ENCODE measurements at places on chromosomes 2 and 18.

- DNase-seq = no peak
Observed at GRCh38 chr18:70558371-70558770, 269.5 kb downstream of the SOCS6 start.

GRCh38 chr2:23387845-23388244, 2.9 kb downstream of the KLHL29 start:
- no peak for DNase-seq

GRCh38 chr2:96209011-96209728, 543 bp upstream of the STARD7 start:
- no peak for DNase-seq

- no peak for DNase-seq
Observed at GRCh38 chr2:181778621-181779201, 98.4 kb upstream of the NEUROD1 start.

GRCh38 chr2:10659898-10660568, 29.7 kb downstream of the NOL10 start:
- DNase-seq = no peak

- DNase-seq = no peak
Observed at GRCh38 chr2:86753606-86754005, 33.5 kb downstream of the RMND5A start.

GRCh38 chr2:229268626-229269025, 2.5 kb downstream of the PID1 start:
- DNase-seq = no peak

Measured in activated CD4-positive, CD25-positive, alpha-beta regulatory T cell (primary cell).